Astrocyte (in vitro differentiated cells and primary cell): ENCODE measurements at places on chromosomes 4 and X.

- DNase-seq, result no peak
These were observed 669.6 kb upstream of the FAM241A start for GRCh38 chr4:111475666-111476065.

GRCh38 chr4:136917312-136918110 is 614.8 kb downstream of the PCDH18 start:
- DNase-seq, result no peak

DNA sequence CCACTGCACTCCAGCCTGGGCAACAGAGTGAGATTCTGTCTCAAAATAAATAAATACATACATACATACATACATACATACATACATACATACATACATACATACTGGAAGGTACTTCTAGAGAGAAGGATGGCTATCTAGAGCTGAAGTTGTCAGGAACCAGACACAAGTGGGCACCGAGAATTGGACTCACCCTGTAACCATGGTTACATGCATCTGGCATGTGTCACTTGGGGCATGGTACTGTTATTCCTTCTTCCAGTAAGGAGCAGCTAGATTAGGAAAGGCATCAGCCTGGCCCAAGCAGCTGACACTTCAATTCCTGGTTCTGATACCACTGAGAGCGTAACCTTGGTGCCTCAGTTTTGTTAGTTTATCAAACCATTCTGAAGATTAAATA is 127.1 kb downstream of the SH3KBP1 start:
- no peak for DNase-seq

GRCh38 chr4:114161809-114162208 is 182.4 kb upstream of the ARSJ start:
- no peak for DNase-seq

DNA sequence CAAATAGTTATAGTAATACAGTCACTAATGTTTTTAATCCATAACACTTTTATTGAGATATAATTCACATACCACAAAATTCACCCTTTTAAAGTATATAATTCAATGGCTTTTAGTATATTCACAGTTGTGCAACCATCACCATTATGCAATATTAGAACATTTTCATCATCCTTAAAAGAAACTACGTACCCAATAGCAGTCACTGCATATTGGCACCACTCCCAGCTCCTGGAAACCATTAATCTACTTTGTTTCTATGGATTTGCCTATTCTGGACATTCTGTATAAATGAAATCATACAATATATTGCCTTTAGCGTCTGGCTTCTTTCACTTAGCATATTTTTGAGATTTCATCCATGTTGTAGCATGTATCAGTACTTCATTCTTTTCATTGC is 99.3 kb downstream of the AMMECR1 start:
- peak; percentile 16 for DNase-seq

- DNase-seq, result no peak
These were observed 2234.4 kb downstream of the ARAP2 start for GRCh38 chr4:34009951-34010350.

- no peak for DNase-seq
These were observed 1.4 kb downstream of the IL9R start for GRCh38 chrX:155998761-155999510.

- DNase-seq, result no peak
These were observed 7.2 kb downstream of the P2RY8 start for GRCh38 chrX:1529756-1530155.

- peak; percentile 43 for DNase-seq
These were observed 23.7 kb upstream of the UBA1 start for GRCh38 chrX:47169726-47170515.

DNA sequence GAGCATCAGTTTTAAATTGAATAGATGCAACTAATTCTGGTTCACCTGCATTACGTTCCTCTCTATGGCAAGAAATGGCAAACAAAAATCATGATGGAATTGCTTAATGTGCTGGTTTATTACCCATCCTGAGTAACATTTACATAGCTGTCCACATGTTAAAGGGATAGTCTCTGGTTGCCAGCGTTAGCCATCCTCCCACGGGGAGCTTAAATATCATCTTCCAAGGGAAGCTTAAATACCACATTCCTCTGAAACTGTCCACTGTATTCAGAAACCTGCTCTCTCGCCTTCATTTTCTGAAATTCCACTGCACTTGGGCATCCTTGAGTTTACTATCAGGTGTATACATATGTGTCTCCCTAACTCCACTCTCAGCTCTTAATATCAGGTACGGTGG is 586.6 kb downstream of the TLL1 start:
- no peak for DNase-seq

- peak; percentile 29 for DNase-seq
These were observed 686.1 kb downstream of the GLUD2 start for GRCh38 chrX:121733514-121733913.

DNA sequence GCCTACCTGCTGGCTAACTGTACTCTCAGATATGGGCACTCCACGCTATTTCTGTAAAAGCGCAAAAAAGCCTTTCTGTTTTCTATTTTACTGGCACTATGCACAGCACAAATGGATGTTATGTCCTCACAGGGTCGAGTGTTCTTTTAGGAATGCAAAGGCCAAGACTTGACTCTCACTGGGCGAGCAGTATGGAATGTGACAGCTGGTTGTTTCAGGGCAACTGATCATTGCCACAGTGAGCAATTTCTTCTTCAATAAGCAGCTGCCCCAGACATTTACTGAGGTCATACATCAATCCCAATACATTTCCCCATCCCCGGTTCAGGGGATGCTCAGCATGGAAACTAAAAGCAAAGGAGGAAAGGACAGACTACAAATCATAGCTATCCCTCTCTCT is 58.2 kb downstream of the PDE5A start:
- DNase-seq, result peak; percentile 59

DNA sequence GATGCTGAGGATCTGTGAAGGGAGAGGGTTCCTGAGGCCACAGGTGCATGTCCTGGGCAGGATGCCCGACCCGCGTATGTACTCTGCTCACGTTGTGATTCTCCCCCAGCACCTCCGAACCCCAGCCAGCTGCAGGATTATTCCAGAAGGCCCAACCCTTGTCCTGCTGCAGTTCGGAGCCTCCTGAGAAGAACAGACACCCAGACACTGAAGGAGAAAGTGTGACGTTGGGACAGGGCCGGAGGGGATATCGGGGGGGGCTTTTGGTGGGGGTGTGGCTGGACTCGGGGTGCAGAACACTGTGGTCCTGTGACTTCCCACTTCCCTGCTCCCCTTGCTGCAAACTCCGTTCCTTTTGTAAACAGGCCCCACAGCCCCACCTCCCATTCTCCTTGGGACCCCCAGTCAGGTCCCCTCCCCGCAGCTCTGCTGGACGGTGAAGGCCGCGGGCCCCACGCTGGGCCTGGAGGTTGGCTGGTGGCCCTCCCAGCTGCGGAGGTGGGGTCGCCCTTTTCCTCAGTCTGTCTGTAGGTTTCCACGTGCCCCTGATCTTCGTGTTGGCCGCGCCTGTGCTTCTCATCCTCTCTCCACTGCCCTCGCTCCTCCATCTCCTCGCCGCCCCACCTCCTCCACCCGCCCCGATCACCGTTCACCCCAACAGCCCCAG is 83.0 kb upstream of the ADRA2C start:
- no peak for DNase-seq
